ENCODE measurements at places on chromosomes 4 and X.

GRCh38 chrX:46381630-46382029, 163.6 kb downstream of the ZNF674 start:
- peak; percentile 20 for DNase-seq

DNA sequence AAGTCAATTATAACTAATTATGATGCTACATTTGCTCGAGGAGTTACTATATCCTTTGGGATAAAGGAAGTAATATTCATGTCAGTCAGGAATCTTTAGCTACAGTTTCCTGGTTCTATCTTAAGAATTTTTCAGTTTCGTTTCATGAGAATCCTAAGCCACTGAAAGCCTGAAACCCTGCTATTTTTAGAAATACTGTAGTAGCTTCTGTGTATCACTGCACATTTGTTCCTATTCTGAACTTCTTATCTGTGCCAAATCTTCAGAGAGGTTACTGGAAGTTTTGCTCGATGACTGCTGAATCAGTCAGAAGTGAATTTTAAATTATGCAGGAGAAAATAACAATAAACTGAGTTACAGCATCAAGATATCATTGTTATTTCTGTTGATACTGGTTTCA, 249.2 kb downstream of the TENM3 start:
- no peak for DNase-seq

DNA sequence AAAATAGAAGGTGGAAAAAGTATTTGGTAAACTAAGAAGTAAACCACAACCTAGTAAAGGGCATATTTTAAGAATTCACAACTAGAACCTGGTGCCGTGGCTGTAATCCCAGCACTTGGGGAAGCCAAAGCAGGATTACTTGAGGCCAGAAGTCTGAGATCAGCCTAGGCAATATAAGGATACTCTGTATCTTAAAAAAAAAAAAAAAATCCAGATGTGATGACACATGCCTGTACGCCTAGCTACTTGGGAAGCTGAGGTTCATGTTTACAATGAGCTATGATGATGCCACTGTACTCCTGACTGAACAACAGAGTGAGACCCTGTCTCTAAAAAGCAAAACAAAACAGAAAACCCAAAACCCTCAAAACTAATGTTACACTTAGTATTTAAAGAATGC, 294.9 kb upstream of the ZCCHC13 start:
- DNase-seq: no peak

- DNase-seq: no peak
Observed at GRCh38 chr4:116588783-116589182, 496.6 kb downstream of the TRAM1L1 start.

- no peak for DNase-seq
Observed at GRCh38 chr4:52853351-52853750, 8.8 kb upstream of the RASL11B start.

GRCh38 chrX:120301497-120301896, 9.8 kb downstream of the TMEM255A start:
- DNase-seq: no peak

DNA sequence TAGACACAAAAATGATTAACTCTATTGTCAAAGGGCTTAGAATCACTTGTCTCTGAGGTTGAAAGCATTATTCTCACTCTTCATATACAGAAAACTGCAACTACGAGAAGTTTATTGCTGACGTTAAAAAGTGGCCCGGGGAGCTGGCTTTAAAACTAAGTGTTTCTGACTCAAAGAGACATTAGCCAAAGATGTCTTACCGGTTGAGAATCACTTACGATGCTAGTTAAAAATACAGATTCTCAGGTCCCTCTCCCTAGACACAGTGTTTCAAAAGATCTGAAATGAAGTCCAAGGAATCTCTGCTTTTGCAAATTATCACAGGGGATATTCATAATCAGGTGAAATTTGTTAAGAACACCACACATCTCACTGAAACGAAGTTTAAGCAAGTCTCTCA, 1.2 kb downstream of the GNPDA2 start:
- DNase-seq: no peak

DNA sequence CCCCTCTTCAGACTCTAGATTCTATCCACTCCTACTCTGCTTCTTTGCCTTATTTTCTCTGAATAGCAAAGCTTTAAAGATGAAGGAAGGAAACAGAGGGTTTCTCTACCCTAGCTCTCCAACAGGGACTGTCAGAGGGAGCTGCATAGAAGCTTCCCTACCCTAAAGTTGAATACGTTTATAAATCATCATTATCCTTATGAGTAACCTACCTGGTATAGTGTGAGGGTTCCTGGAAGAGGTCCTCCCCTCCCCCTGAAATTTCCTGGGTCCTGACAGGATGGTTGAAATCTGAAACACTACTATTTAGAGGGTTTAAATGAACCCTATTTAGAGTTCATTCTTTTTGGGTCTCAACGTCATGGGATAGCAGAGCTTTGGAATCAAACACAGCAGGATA, 187.0 kb upstream of the RBPJ start:
- no peak for DNase-seq

GRCh38 chr4:170400361-170400760, 310.6 kb upstream of the AADAT start:
- DNase-seq: no peak

- DNase-seq: no peak
Observed at GRCh38 chrX:136380010-136380769, 79.4 kb downstream of the ADGRG4 start.

GRCh38 chr4:88320780-88321373, 36.5 kb upstream of the PPM1K start:
- DNase-seq: peak; percentile 59

DNA sequence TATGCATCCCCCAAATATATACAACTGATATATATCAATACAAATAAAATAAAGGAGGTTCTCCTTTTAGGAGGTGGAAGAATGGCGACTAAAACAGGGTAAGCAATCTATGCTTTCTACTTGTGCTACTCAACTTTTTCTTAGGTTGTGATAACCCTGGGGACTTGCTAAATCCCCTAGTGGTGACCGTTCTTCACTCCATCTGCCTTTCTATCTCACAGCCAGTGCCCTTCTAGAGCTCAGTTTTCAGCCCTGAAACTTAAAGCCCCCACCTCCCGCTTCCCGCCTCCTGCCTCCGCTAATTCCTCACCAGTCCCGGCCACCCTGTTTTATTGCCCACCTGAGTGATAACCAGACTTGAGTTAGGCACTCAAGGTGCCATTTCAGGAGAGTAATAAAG, 15.5 kb upstream of the ESX1 start:
- DNase-seq: no peak

DNA sequence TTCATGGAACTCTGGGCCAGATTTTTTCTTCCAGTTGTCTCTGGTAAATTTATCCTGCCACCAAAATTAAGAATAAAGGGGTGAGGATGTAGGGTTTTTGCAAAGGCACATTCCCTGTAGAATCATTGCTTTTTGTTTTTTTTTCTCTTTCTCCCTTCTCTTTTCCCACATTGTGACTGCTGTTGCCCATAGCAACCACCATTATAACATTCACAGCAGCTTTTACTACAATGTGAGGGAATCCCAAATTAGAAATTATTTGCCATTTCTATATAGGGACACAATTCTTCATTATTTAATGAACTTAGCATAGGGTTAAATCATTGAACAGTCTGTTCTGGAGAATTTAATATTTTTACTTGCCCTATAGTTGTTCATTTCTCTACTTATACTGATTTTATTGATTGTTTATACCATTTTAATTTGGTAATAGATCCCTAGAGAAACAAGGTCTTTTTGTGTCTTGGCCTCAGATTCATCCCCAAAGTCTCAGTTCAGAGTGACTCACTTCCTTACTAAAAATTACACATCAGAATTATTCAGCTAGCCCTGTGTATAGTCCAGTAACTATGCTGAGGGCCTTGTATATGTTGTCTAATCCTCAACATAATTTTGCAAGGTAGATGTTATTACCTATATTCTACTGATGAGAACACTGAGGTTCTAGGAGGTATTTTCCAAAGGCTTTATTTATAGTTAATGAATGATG, 80.8 kb upstream of the ANK2 start:
- no peak for DNase-seq

Data from CD4-positive, alpha-beta T cell treated with Interleukin-4 for 1 hour (primary cell).